Hippocampal formation (tissue), 2 donors: ENCODE measurements at places on chromosomes 13 and 19.

- DNase-seq = no peak
Measured at GRCh38 chr19:46762245-46762890, 16.1 kb upstream of the STRN4 start.

- DNase-seq = no peak
Measured at GRCh38 chr13:24500977-24501376, 11.6 kb downstream of the PARP4 start.

DNA sequence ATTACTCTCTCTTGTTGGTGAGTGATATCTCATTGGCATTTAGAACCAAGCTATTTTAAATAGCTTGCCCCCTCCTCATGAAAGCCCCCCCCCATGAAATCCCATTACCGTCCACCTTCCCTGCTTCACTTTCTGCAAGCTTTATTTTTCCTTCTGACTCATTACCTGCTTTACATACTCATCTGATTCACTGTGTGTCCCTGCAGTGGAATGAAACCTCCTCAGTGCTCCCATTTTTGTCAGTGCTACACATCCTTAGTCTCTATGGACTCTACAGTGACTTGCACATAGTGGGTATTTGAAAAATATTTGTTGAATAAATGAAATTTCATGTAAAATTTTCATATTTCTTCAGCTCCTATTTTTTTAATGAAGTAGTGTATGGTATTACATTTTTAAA lies 62.3 kb downstream of the DOCK9 start:
- no peak for DNase-seq

- DNase-seq = no peak
Measured at GRCh38 chr19:49631610-49632192, 8.2 kb downstream of the RRAS start.

- no peak for DNase-seq
Measured at GRCh38 chr13:84641491-84641890, 759.2 kb upstream of the SLITRK1 start.

DNA sequence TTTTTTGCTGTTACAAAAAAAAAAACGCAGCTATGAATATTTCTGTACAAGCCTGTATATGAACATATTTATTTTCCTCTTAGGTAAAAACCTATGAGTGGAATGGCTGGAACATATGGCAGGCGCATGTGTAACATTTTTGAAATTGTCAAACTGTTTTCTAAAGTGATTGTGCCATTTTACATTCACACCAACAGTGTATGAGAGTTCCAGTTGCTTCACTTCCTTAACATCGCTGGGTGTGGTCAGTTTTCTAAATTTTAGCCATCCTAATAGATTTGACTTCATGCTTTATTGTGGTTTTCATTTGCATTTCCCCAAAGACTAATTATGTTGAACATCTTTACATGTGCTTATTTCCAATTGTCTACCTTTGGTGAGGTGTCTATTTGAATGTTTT lies 306.8 kb downstream of the KCNRG start:
- DNase-seq = no peak

GRCh38 chr13:30128591-30128990 lies 178.8 kb downstream of the KATNAL1 start:
- DNase-seq = no peak

- DNase-seq = peak; percentile 86
Measured at GRCh38 chr19:45681391-45682015, 10.2 kb downstream of the SNRPD2 start.

DNA sequence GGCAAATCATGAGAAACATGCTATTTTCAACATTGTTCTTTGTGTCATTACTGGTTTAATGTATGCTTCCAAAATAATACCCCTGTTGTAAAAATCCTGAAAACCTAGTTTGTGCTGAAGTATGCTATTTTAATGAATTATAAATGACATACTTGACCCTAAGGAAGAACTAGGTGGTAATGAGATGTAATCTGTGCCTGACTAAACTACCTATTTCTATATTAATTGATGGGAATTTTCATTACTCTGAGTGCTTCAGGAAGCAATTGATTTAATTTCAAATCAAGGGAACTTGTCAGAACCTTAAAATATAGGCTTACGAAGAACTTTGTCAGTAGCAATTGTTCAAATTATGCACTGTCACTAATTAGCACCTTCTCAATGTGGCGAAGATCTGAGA lies 1005.6 kb upstream of the SLC10A2 start:
- DNase-seq = no peak

DNA sequence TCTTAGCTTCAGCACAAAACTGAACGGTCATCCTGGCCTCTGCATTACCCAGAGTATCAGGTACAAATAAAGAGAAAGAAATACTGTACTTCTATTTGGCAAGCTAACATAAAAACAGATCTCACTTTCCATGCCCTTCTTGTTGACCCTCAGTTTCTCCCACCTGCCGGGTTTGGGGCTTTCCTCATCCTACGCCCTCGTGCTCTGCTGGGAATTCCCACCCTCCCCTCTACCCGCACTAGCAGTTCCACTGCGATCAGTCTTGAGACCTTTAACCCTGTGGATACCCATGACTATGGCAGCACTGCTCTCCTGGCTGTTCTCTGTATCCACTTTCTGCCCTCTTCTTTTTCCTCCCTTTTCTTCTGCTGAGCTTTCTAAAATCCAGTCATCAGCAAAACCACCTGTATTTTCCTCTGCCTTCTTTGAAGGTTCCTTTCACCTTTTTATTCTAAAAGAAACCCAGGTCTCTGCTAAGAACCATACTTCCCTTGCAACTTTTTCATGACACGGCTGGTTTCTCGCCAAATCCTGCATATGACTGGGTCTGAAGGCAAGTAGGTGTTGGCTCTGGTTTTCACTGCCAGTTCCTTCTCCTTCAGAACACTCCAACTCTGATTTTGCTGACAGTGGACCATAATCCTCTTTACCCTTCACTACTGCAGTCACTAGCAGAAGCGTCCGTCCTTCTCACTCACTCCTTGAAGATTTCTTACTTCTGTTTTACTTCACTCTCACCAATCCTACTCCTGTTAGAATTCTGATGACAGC lies 99.4 kb downstream of the MIPEP start:
- no peak for DNase-seq

GRCh38 chr19:47447470-47448359 lies 24.0 kb downstream of the SLC8A2 start:
- no peak for DNase-seq

GRCh38 chr13:98175043-98175442 lies 2.0 kb downstream of the RNF113B start:
- no peak for DNase-seq

- DNase-seq = no peak
Measured at GRCh38 chr19:30870876-30871275, 478.4 kb downstream of the TSHZ3 start.

GRCh38 chr19:29576761-29577648 lies 29.1 kb upstream of the POP4 start:
- DNase-seq = no peak

DNA sequence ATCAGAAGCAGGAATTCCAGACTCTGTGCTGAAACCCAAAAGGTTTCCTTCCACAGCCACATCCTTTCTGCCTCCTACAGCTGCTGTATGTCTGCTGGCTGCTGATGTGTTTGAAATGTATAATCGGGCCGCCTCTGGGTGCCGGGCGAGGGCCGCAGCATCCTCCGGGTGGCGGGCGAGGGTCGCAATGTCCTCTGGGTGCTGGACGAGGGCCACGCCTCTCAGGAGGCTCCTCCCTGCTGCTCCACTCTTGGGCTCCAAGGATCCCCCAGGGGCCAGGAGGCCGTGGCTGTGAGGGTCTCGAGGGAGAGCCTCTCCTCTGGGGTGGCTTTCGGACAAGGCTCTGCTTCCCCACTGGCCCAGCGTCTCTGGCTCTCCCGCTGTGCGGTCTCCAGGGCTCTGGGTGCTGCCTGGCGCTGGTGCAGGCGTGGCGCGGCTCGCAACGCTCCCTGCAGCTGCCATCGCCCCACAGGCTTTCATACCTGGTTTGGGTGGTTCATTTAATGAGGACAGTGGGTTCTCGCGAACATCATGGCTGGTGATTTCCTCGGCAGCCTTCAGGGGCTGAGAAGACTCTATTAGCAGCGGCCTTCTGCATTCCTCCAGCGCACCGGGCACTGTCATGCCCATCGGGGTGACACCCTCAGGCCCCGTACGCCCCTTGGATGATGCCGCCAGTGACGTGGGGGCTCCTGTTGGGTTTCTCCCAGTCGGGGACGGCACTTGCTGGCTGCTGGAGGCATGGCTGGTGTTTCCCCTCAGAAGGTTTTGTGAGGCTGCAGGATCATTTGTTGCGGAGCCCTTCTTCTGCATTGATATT lies 41.8 kb upstream of the GRTP1 start:
- DNase-seq = no peak

DNA sequence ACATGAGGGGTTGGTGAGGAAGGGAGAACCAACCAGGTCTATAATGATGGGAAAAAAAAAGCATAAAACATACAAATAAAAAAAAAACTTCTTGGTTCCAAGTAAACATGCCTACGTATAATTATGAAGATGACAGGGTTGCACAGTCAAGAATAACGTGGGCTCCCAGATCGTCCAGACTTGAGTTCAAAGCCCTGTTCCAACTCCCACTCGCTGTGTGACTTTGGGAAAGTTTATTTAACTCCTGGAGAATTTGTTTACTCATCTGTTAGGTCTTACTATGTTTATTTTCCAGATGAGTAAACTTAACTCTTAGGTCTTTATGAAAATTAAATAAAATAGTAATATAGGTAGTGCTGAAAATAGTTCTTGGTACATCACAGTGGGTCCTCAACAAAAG lies 13.8 kb downstream of the STARD13 start:
- DNase-seq = no peak

- no peak for DNase-seq
Measured at GRCh38 chr13:23505007-23505406, 65.2 kb upstream of the TNFRSF19 start.

DNA sequence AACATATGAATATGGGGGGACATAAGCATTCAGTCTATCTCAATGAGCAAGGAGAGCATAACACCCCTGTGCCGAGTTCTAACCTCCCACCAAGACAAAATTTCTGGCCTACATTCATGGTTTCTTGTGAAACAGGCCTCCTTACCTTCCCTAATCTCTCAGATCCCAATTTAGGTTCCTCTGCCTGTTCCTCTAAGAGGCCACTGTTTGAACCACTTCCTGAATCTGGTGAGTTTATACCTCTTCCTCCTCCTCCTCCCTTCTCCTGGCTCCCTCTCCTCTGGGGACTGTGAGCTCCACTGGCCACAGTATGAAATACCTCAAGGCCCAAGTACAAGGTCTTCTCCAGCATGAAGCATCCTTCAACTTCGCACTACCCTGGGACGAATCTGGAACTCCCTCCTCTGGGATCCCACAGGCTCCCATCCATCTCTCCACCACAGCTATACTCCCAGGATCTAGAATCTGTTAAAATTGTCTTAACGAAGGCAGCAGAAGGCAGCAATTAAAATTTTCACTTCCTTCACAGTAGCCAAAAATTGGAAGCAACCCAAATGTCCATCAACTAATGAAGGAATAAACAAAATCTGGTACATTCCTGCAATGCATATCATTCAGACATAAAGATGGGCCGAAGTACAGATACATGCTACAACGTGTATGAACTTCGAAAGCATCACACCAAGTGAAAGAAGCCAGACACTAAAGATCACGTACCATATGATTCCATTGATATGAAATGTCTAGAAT lies 7.8 kb upstream of the SIGLECL1 start:
- DNase-seq = no peak

GRCh38 chr13:90633849-90634248 lies 713.6 kb upstream of the MIR17HG start:
- DNase-seq = no peak

GRCh38 chr13:89857502-89857901 lies 1490.0 kb upstream of the MIR17HG start:
- DNase-seq = no peak

- no peak for DNase-seq
Measured at GRCh38 chr19:28933039-28933438, 279.9 kb downstream of the UQCRFS1 start.

GRCh38 chr19:56835401-56835800 lies 5.1 kb downstream of the PEG3 start:
- DNase-seq = no peak

DNA sequence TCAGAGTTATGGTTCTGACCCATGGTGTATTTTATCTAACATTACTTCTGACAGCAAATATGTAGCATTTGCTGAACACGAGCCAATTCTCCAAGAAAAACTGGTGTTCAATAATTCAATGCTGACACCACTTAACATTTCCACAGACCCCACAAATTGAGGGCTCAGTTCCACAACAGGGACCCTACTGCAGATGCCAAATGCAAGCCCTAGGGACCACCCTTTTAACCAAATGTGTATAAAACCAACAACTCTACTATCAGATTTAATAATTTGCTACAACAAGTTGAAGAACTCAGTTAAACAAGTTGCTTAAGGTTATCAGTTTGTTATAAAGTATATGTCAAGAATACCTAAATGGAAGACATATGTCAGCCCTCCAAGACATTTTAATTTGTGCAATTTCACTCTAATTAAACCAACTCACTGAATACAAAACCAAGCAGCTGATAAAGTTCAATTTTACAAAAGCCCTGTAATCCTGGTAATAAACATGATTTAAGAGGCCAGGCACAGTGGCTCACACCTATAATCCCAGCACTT lies 6.7 kb downstream of the ZNF44 start:
- no peak for DNase-seq

- DNase-seq = no peak
Measured at GRCh38 chr13:94967183-94968039, 255.1 kb upstream of the SOX21 start.

DNA sequence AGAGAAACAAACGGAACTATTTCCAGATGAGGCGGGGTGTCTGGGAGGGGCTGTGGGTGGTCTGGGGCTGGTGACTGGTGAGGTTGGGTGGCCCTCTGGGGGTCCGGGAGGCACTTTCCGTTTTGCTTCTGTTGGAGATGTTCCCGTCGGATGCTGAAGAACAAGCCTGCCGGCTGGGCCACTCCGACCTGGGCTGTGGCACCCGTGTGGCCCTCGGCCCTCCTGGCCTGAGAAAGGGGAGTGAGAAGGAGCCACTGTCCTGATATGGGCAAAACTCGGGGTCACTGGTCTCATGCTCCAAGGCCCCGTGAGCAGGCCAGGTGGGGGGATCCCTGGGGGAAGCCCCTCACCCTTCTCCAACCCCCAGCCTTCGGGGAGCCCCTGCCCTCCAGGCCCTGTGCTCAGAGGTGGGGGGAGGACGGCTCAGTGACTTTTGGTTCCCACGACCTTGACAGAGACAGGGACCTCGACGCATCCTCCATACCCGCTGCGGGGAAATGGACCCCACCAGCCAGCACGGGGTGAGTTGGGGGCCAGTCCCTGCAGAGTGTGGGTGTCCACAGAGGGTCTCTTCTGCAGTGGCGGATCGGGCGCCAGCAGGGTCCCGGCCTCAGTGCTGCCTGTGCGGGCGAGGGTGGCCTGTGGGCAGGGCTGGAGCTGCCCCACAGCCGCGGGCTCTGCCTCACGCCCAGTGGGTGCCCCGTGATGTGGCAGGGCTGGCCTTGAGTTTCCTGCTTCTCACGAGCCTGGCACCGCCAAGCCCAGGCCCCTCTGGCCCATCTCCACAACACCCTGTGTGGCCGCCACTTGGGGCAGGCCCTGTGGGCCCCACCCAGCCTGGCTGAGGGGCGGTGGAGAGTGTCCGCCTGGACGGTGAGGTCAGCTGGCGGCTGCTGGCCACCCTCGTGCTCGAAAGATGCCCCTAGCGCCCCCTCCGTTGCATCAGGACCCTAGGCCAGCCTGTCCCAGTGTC lies 4.4 kb upstream of the TBXA2R start:
- DNase-seq = no peak
